ENCODE measurements at places on chromosomes 5 and 9.
A peak's percentile ranks its signal among the peaks of the same experiment; 100 is the strongest.

GRCh38 chr5:174625591-174626350, 98.6 kb upstream of the MSX2 start:
- DNase-seq = no peak

GRCh38 chr9:81620002-81620390, 69.4 kb downstream of the TLE1 start:
- DNase-seq = no peak

DNA sequence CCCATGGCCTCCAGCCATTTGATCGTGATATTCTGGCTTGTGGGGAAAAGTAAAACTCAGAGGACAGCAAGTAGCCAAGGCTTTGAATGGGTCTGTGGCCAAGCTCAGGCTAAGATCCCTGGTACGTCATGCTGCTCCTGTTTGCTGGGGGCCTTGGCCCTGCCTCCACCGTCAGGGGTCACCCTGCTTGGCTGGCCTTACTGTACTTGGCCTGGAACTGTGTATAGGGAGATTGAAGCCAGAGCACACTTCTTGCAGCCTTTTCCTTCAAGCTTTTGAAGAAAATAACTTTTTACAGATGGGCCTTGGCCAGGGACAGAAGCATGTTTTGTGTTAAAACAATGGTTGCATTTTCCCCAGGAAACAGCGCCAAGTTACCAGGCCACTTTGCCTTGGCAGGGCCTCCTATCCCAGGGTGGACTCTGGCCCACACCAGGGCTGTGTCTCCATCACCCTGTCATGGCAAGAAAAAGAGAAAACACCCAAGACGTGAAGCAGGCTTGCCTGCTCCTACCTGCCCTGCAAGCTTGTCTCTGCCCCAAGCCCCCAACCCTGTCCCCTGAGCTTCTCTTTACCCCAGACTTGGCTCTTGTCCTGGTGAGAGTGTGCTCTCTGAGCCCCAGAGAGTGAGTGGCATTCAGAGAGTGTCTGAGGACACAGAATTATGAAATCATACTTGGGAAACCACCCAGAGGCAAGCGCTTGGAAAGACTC, 286.9 kb downstream of the GADD45G start:
- peak; percentile 67 for DNase-seq

GRCh38 chr5:128403333-128403732, 134.7 kb downstream of the FBN2 start:
- DNase-seq = no peak

GRCh38 chr9:127868278-127868902, 9.1 kb downstream of the AK1 start:
- no peak for DNase-seq

DNA sequence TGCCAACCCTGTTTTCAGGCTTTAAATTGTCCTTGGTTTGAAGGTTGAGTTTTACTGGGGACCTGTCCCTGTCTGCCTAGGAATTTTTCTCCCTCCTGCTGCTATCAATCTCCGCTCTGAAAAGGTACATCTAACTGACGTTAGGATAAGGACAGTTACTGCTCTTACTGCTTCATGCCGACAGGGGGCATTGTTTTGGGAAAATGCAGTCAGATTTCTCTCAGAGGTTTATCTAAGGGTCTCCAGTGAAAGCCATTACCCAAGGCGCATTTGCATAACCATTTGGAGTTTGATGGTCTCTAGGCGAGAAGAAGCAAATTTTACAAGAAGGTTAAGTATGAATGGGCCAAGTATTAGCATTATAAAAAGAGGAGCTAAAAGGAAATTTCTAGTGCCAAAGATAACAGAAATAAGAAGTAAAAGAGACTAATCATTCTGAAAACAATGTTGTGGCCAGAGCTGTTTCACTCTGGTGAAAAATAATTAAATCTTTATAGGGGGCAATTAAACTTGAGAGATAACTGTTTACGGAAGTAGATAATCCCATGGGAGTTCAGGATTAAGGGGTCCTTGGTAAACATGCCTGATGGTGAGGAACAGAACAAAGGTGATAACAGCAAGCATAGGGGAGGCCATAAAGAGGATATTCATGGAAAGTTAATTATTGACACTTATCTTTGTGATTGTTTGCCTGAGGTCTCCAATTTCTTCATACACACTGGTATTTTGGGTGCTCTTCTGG, 605.0 kb downstream of the MTRR start:
- no peak for DNase-seq

DNA sequence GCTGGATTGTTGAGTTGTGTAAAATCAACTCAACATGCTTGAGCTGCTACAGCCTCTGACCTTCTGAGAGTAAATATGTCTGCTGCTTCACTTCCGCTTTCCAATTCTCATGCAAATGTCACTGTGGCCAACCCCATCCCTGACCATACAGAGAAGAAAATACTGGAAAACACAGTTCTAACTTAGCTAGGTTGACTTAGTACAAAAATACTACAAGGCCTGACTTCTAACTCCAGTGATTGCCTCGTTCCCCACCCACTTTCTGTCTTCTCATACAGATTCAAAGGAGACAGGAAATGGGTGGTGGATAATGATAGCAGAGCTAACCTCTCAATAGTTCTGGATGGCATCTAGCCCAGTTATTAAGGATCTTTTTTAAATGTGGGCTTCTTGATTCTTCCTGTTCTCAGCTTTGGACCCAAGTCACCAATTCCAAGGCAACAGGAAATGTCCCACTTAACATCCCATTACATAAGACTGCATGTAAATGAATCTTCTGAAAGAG, 226.6 kb upstream of the SLC24A2 start:
- DNase-seq = no peak

DNA sequence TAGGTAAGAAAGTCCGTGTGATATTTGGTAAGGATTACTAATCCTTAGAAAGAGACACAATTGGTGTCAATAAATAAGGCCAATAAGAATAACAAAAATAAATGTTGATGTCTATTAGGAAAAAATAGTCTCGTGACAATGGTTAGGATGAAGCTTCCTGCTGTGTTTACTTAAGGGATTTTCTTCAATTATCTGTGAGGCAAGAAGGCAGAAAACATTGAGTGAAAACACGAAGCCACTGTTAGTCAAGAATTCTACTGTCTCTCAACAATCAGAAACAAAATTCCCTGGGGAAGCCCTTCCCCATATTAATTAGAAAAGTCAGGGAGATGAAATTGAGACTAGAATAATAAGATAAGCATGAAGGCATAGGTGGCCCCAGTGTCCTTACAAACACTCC, 149.0 kb downstream of the SYK start:
- DNase-seq = no peak

GRCh38 chr5:36605241-36605640, 1.2 kb upstream of the SLC1A3 start:
- DNase-seq = no peak

DNA sequence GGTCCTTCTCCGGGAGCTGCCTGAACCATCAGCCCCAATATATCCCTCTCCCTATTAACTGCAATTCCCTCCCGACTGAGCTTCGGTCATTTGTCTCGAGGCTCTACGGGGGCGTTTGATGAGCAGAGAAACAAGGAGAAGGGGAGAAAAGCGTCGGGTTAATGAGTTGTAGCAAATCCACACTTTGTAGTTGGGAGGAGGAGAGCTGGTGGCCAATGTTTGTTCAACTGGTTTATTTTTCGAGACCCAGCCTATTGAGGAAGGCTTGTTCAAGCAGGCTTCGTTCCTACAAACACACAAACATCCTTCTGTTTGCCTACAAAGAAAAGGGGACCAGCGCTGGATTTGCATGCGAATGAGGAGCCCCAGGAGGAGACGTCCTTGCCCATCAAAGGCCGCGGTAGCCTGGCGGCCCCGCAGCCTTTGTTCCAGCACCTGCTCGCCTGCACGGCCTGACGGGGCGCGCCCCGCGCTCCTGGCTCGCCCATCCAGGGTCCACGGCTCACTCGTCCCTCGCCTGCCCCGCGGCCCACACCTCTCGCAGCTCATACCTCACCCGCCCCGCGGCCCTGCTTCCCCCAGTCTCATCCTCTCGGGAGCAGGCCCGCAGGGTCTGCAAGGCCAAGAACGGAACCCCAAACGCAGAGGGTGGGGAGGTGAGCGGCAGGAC, 4.6 kb downstream of the FOXD1 start:
- no peak for DNase-seq
